Upper lobe of left lung (tissue), 6 donors: ENCODE measurements at places on chromosomes 4 and X. TPM values are rescaled to one million over a fixed set of nuclear protein-coding genes. Genes with fewer than 3 reads are reported as not detected.

DNA sequence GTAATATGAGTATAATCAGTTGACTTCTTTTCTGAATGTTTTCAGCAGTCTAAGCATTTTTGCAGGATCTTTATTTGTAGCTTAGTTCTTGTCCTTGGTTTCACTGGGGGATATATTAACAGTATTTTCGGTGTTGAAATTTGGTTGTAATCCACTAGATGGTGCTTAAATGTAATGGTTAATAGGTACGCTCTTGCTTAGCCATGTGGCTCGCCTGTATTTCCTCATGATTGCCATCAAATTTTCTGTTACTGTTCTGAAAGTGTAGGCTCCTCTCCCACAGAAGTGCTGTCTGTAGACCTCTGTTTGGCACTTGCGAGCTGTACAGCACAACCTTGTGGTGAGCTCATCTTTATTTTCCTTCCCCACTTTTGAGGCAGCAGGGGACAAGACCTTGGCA lies 3.9 kb upstream of the FAAH2 start:
- H3K27me3 ChIP-seq: no peaks in the 10 kb centered on the region
- no peaks in the 10 kb centered on the region for H3K4me1 ChIP-seq
- DNase-seq: no peak
- H3K4me3 ChIP-seq: no peak overlapping the region
- no peaks in the 10 kb centered on the region for H3K36me3 ChIP-seq

DNA sequence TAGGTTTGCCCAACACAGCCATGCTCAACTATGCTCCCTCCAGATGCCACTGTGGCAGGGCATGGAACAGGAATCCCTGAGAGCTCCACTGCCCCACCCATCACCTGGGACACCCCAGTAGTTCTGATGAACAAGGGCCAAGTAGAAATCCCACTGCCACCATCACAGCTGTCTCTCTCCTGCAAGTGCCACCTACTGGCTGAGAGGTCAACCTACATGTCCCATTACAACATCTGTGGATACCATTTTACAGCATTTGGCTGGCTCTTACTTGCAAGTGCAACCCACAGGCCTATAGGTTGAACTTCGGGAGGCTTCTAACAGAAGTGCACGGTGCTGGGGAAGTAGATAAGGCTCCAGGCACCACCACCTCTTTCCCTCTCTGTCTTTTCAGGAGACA lies 142.5 kb downstream of the CXXC4 start:
- no peaks in the 10 kb centered on the region for H3K4me1 ChIP-seq
- no peaks in the 10 kb centered on the region for H3K27me3 ChIP-seq
- H3K4me3 ChIP-seq: no peak overlapping the region

The SPCS3 gene
- 148 TPM for total RNA-seq

The C4orf50 gene
- 0.03 TPM for total RNA-seq

The RPA4 gene
- 10.9 TPM for total RNA-seq

GRCh38 chrX:13764281-13764680 lies 29.7 kb downstream of the OFD1 start:
- DNase-seq: no peak
- H3K36me3 ChIP-seq: no peaks in the 10 kb centered on the region
- H3K4me3 ChIP-seq: peak overlapping the region; percentile 5
- H3K4me1 ChIP-seq: peaks cover 5% of the 10 kb centered on the region
- H3K27me3 ChIP-seq: no peaks in the 10 kb centered on the region

The ANK2 gene
- 13.1 TPM for total RNA-seq

The CRMP1 gene
- 1.6 TPM for total RNA-seq

GRCh38 chr4:20137176-20137575 lies 114.5 kb upstream of the SLIT2 start:
- no peaks in the 10 kb centered on the region for H3K27me3 ChIP-seq
- DNase-seq: no peak
- no peaks in the 10 kb centered on the region for H3K4me1 ChIP-seq
- no peak overlapping the region for H3K27ac ChIP-seq
- H3K36me3 ChIP-seq: no peaks in the 10 kb centered on the region
- H3K4me3 ChIP-seq: no peak overlapping the region

- no peaks in the 10 kb centered on the region for H3K4me1 ChIP-seq
- no peak for DNase-seq
- H3K4me3 ChIP-seq: no peak overlapping the region
These were observed 99.6 kb downstream of the FAM53A start for GRCh38 chr4:1584498-1584897.

DNA sequence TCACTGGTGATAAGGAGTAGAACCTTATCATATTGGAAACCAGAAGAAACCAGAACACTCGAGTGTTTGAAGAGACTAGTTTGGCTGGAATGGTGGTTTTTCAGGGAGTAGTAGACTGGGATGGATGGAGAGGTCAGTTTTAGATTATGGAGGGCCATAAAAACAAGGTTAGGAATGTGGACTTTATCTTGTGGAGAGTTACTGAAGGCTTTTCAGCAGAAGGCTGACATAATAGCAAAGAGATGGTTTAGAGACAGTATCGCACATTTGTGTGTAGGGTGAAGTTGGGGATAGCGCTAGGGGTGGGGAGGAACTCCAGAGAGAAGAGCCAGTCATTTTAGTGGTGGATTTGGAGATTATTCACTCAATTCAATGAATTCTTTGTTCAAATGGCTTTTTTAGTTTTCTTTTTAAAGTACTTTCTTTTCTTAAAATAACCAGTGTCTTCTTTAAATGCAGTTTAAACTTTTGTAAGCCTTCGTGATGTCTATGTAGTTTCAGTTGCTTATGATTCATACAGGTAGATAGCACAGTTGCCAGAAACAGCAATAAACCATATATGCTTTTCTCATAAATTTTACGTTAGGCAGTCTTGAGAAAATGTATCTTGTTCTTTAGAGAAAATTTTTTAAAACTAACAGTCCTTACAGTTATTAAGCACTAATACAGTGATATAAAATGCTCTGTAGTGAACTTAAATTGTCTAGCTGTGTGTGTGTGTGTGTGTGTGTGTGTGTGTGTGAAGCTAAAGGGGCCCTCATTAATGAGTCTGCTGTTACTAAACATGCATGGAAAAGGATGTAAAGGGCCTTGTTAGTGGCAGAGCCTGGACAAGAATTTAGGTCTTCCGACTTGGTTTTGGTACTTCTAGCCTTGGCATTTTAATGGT lies 3.8 kb downstream of the ARHGAP10 start:
- H3K27me3 ChIP-seq: no peaks in the 10 kb centered on the region
- no peak for DNase-seq
- H3K4me3 ChIP-seq: no peak overlapping the region
- H3K27ac ChIP-seq: no peak overlapping the region
- H3K36me3 ChIP-seq: no peaks in the 10 kb centered on the region

DNA sequence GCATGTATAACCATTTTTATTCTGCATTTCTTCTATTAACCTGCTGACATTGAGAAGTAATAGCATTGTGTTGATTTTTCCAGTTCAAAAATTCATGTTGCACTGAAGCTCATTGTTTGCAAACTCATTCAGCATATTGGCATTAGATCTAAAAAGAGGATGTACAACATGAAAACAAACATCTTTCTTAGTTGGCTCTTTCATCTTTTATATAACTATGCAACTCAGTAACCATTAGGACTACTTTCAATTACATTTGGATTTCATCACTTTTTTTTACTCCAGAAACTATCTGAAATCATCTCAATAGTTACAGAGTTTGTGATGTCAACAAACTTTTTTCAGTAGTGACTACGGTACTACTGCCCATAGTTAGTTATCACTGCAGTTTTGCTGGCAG lies 346.0 kb upstream of the EPHA5 start:
- H3K27ac ChIP-seq: no peak overlapping the region
- H3K4me1 ChIP-seq: no peaks in the 10 kb centered on the region
- no peaks in the 10 kb centered on the region for H3K27me3 ChIP-seq
- no peak overlapping the region for H3K4me3 ChIP-seq

The PNMA5 gene
- total RNA-seq: not detected

GRCh38 chr4:161403781-161404180 lies 760.0 kb downstream of the FSTL5 start:
- H3K36me3 ChIP-seq: no peaks in the 10 kb centered on the region
- no peaks in the 10 kb centered on the region for H3K4me1 ChIP-seq
- no peak for DNase-seq
- H3K4me3 ChIP-seq: no peak overlapping the region
- no peak overlapping the region for H3K27ac ChIP-seq

DNA sequence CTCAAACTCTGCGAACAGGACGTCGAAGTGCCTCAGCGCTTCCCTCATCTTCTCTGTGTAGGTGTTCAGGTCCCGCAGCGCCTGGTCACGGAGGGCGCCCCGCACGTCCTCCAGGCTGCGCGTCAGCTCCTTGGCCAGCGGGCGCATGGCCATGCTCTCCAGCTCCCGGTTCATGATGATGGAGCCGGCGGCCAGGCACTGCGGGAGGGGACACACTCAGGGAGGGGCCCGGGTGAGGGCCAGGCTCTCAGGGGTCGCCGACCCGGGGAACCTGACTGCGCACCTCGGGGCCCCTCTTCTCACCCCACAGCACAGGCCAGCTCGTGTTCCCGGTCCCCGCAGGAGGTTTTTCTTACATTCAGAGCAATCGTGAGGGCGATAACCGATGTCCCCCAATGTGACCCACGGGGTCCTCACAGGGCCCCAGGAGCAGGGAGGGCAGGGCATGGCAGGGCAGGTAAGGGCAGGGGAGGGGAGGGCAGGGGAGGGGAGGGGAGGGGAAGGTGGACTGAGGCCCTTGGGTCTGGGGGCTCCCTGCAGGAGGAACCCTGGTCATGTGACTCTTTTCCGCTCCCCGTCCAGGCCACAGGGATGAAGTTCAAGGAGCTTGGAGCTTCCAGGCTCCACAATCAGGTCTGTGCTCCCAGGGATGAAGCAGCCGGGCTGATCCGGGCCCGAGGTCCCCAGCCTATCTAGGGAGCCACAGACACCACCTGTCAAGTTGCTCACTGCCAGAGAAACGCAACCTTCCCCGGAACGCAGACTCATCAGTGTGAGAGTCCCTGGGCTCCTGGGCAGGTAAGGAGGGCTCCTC lies 77.8 kb upstream of the MXD4 start:
- H3K27me3 ChIP-seq: no peaks in the 10 kb centered on the region
- peaks cover 17% of the 10 kb centered on the region for H3K36me3 ChIP-seq
- no peak overlapping the region for H3K27ac ChIP-seq
- H3K4me1 ChIP-seq: no peaks in the 10 kb centered on the region
- no peak overlapping the region for H3K4me3 ChIP-seq

GRCh38 chr4:188439641-188440311 lies 300.5 kb downstream of the TRIML1 start:
- H3K27me3 ChIP-seq: no peaks in the 10 kb centered on the region
- no peak overlapping the region for H3K27ac ChIP-seq
- H3K4me1 ChIP-seq: no peaks in the 10 kb centered on the region
- no peaks in the 10 kb centered on the region for H3K36me3 ChIP-seq

DNA sequence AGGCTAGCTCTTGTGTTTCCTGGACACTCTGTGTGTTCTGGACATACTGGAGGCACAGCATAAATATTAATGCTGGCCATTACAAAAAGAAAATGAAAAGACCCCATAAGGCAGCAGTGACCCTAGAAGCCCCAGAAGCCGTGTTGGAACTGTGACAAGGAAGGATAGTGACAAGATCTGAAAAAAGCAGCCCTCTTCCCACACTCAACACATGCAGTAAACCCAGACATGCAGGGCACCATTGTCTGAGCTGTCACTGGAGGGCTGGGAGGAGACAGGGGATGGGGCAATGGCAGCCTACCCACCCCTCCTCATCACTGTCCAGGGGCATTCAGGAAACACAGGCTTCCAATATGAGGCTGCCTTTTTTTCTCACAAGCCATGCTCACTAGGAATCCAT lies 6.5 kb downstream of the TRIM2 start:
- H3K27me3 ChIP-seq: no peaks in the 10 kb centered on the region
- no peak overlapping the region for H3K4me3 ChIP-seq
- no peak overlapping the region for H3K27ac ChIP-seq
- no peaks in the 10 kb centered on the region for H3K36me3 ChIP-seq

DNA sequence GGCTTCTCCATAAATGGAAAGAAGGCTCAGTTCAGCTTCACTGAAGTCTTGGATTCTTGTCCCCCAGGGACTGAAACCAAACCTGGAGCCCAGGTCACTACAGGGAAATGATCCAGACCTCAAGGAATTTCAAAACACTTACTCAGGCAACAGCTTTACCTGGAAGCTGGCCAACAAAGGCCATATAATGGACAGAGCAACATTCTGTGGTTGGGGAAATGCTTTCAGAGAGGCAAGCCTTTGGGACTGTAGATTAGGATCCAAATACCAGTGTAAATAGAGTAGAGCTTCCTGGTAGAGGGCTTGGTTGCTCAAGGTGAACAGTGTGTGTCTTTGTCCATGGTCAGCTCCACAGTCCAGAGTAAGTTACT lies 57.0 kb upstream of the PROM1 start:
- DNase-seq: no peak
- no peak overlapping the region for H3K27ac ChIP-seq
- no peaks in the 10 kb centered on the region for H3K36me3 ChIP-seq
- no peaks in the 10 kb centered on the region for H3K27me3 ChIP-seq

- no peak overlapping the region for H3K4me3 ChIP-seq
- peaks cover 8% of the 10 kb centered on the region for H3K36me3 ChIP-seq
- no peaks in the 10 kb centered on the region for H3K4me1 ChIP-seq
- H3K27me3 ChIP-seq: no peaks in the 10 kb centered on the region
- H3K27ac ChIP-seq: no peak overlapping the region
- DNase-seq: no peak
These were observed 44.0 kb upstream of the ZCCHC13 start for GRCh38 chrX:74259885-74260491.

DNA sequence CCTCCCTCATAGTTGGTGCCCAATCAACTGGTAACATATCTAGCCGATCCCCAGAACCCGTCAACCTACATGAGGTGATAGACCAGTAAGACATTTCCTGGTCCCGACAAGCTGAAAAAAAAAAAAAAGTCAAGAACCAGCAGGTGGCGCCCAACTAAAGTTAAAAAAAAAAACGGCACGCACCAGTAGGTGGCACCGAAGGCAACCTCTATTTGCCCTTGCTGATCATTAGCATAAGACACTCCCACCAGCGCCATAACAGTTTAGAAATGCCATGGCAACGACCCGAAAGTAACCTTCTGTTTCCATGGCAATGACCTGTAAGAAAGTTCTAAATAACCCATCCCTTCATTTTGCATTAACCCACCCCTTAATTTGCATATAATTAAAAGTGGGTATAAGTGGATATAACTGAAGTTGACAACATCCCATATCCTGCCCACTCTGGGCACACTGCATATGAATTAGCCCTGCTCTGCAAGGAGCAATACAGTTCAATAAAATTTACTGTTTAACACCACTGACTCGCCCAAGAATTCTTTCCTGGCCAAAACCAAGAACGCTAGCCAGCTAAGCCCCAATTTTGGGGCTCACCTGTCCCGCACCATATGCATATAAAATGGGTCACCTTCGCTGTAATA lies 83.9 kb upstream of the SPANXB1 start:
- H3K4me1 ChIP-seq: no peaks in the 10 kb centered on the region
- no peak for DNase-seq
- no peaks in the 10 kb centered on the region for H3K27me3 ChIP-seq
- H3K4me3 ChIP-seq: no peak overlapping the region

DNA sequence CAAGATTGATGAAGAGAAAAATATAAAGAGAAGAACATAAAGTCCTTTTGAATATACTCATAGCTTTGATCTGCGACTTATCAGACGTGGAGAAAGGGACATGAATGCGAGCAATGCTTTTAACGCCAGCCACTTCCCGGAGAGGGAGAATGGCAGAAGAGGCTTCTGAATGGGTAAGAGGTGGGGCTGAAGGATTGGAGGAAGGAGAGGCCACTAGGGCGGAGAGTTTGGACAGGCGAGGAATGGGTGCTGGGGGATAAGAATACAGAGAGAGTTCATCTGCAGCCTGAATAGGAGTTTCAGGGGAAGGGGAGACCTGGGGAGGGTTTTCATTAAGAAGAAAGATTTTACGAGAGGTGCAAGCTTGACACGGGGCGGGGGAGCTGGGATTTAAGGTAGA lies 2534.9 kb downstream of the PCDH7 start:
- no peaks in the 10 kb centered on the region for H3K36me3 ChIP-seq
- DNase-seq: no peak
- no peaks in the 10 kb centered on the region for H3K4me1 ChIP-seq
- H3K4me3 ChIP-seq: no peak overlapping the region
- H3K27ac ChIP-seq: no peak overlapping the region

The SMIM31 gene
- 0.11 TPM for total RNA-seq

The NPFFR2 gene
- total RNA-seq: not detected
